T-helper 1 cell (primary cell): ENCODE measurements at places on chromosomes 13 and 19.
A peak's percentile ranks its signal among the peaks of the same experiment; 100 is the strongest.

DNA sequence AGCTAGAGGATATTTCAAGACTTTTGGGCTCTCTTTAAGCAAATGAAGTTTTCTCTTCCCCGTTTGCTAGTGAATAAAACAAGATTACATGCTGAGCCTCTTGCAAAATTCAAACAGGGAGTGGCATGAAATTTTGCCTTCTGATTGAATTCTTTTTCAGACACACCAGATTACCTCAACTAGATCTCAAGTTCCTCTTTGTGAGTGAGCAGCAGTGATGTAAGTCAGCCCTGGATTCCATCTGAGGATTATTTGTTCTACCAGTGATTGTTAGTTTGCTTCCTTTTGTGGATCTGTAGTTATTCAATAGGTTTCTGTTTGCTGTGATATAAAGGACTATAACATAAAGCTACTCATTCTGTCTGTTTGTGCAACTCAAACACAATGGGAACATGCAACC, 407.7 kb downstream of the LMO7 start:
- no peak for DNase-seq

- DNase-seq, result no peak
Observed at GRCh38 chr19:57570707-57571106, 8.0 kb downstream of the ZNF416 start.

DNA sequence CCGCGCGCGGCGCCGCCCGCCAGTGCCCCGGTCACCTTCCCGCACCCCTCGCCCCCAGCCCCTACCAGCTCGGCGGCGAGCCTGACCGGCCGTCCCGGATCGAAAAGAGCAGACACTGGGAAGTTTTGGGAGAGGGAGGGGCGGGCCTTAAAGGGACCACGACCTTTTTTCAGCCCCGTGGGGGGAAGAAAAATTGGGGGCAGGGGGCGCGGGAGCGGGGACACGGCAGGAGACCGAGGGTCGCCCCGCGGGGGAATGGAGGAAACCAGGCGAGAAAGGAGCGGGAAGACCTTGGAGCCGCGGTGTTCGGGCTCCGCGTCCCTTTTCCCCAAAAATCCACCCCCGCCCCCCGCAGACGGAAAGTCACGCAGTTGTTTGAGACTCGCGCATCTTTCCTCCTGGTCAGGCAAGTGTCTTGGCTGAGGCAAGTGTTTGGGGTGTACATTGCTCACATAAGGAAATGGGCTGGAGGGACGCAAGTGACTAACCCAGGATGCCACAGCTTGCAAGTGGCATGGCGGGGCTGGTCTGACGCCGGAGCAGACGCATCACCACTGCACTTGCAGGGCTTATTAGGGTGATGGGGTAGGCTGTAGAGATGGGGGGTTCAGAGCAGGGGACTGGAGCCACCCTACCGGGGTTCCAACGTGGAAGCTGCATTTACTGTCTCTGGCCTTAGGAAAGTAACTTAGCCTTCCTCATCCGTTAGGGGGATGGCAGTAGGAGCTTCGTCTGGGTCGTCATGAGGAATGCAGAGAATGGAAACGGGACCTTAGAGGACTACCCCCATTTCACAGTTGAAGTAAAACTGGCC, 2.7 kb upstream of the HNRNPL start:
- DNase-seq, result peak; percentile 75

DNA sequence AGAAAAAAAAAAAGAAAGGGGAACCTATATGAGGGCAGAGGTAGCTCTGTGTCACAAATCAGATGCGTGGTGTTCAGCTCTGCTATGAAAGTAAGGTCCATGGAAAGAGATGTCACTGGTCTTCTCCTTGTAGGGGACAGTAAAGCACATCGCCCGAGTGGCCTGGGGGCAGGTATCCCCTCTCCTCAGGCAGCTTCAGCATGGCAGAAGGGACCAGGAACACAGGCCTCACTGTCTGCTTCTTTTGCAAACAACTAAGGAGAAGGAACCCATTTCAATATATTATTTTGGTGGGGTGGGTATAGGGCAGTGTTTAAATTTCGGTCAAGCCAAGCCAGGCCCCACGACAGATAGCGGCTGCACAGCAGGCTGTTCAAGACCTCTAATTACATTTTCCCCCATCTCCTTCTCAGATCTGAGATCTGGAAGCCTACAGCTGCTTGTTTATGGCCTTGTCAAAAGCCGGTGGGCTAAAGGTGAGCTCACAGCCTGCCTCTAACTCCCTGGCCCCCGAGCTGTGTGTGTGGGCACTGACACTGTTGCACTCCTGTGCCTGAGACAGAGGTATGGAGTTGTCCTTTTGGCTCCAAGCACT, 72.8 kb downstream of the HSPH1 start:
- no peak for DNase-seq

- no peak for DNase-seq
Observed at GRCh38 chr19:53045536-53045935, 996 bp downstream of the ERVV-2 start.

- DNase-seq, result no peak
Observed at GRCh38 chr13:24648983-24649687, 31.1 kb upstream of the ATP12A start.

DNA sequence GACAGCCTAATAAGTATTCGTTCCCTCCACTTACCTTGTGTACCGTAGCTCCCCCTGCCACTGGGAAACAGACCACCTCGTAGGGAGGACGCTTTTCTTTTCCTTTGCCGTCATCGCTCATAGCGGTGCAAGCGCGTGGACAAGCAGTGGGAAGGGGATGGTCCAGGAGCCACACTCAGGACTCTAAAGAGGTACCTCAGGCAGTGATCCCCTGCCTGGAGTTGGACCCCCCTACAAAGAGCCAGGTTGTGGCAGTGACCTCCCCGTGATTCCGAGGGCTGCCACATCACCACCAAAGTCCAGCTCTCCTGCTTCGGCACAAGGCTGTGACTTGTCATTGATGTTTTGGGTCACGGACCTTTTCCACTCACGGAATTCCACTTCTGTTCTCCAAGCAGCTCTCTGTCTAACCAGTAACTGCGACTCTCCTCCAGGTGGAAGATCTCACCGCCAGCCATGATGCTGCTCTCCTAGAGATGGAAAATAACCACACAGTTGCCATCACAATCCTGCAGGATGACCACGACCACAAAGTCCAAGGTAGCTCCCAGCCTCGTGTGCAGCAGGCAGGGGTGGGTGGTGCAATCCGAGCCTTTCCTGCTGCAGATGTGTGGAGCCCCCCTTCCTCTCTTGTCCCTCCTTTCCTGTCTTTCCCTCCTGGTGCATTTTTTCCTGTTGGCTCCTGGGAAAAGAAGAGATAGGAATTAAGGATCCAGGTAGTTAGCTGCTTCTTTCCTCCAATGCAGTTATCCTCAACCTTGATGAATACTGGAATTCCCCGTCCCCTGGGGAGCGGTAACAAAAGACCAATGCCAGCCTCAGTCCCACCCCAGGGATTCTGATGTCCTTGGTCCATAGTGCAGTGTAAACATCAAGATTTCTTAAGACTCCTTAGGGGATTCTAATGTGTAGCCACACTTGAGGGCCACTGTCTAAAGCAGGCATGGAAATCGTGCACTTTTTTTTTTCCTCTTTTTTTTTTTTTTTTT, 107.7 kb downstream of the SLC7A1 start:
- no peak for DNase-seq

- DNase-seq, result no peak
Observed at GRCh38 chr13:106001443-106001842, 534.0 kb downstream of the EFNB2 start.

DNA sequence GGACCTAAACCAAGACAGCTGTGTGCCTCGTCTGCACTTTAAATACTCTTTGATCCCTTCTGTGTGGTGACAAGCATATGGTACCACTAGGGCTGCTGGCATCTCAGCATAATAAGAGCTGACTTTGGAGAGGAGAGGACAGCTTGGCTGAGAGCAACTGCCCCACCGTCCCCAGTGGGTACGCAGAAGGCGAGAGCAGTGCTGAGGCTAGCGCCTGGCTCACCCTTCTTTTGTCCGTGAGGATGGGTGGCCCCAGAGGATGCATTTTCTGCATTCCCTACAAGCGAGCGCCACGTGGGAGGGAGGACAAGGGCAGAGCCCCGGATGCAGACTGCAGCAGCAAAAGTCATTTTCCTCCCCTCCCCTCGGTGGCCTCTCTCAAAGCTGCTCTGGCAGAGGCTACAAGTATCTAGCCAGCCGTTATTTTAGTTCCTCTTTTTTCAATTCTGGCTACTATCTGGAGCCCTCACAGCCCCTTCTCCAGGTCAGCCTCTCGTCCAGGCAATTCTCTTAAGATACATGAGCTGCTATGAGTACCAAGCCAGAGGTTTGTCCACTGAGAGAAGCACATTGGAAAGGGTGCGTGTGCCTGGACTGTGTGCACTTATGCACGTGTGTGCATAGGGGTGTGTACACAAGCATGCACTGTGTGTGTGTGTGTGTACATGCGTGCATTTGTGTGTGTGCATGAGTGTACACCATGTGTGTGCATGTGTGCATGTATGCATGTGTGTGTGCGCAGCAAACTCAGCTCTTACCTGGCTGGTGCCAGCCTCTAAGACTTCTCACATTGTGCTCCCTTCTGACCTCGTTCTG, 51.3 kb downstream of the RAB20 start:
- DNase-seq, result no peak

- no peak for DNase-seq
Observed at GRCh38 chr19:16836115-16837034, 7.2 kb downstream of the SIN3B start.

- no peak for DNase-seq
Observed at GRCh38 chr19:30178721-30179402, 193.3 kb upstream of the ZNF536 start.

DNA sequence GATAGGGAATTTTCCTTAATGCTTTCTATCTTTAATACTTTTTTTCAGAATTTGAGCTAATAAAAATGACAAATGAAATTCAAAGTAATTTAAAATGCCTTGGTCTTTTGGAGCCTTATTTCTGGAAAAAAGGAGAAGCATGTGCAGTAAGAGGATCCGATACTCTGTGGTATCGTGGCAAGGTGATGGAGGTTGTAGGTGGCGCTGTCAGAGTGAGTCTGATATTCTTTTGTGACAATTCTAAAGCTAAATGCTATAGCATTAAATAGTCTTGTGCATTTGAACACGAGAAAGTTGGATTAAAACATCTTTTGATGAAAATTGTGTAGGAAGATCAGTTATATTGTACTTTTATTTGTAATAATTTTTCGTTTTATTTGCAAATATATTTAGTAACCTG, 95.0 kb downstream of the RNF17 start:
- DNase-seq, result no peak

DNA sequence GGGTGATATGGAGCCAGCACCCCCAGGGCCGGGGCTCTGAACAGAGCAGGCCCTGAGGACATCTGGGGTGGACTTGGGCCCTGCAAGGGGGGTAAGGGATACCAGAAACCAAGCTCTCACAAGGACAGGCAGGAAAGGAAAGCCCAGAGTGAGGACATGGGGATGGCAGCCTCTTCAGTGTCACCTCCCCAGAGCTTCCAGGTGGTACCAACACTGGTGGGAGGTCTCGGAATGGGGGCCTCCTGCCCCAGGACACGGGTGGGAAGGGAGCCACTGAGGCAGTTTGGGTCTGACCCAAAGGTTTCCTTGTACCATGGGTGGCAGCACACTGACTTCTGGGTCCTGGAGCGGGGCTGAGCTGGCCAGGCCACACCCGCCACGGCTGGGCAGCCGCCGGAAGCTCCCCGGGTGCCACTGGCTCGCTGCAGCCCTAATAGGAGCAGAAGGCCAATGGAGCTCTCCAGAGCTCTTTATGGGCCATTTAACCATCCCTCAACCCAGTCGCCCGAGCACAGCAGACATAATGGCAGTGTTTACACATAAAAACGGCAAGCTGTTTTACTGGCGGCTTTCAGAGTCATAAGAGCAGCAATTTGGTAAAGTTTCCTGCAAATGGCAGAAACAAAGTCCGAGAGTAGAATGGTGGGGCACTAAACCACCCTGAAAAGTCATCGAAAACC, 59.3 kb downstream of the PEPD start:
- DNase-seq, result no peak

DNA sequence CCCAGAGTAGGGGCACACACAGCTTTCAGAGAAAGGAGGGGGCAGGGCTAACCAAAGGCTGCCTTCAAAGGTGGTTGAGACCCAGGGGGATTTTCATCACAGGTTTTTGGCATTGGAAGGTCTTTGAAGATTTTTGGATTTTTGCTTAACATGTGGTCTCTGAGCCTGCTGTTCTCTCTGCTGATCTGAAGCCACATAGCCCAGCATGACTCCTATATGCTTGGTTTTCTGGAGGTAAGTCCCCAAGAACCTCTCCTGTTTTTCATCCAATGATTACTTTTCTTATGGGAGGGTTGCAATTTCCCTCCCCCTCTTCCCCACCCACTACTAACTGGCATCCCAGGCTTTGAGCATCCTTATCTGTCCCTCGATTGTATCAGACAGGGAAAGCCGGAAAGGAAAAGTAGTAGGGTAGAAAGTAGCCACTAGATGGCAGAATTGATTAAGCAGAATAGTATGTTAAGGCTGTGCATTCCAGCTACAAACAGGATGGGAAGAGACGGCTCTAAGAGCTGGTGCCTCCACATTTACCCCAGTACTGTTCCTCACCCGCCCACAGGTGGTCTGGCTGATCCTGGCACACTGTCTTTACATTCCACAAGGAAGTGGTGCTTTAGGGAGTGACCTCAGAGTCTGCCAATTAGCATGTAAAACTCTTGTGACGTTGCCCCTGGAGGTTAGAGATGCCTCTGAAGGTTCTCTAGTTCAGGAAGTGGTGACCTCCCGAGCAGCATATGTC, 218.9 kb upstream of the EDNRB start:
- DNase-seq, result peak; percentile 18

GRCh38 chr19:31450696-31451095, 101.5 kb upstream of the TSHZ3 start:
- no peak for DNase-seq

GRCh38 chr13:93230261-93230855, 3.8 kb downstream of the GPC6 start:
- no peak for DNase-seq

- no peak for DNase-seq
Observed at GRCh38 chr13:54368387-54368786, 1339.8 kb downstream of the OLFM4 start.

GRCh38 chr13:31756346-31756745, 17.0 kb downstream of the RXFP2 start:
- no peak for DNase-seq

GRCh38 chr19:40671404-40671803, 19.0 kb downstream of the NUMBL start:
- DNase-seq, result no peak

DNA sequence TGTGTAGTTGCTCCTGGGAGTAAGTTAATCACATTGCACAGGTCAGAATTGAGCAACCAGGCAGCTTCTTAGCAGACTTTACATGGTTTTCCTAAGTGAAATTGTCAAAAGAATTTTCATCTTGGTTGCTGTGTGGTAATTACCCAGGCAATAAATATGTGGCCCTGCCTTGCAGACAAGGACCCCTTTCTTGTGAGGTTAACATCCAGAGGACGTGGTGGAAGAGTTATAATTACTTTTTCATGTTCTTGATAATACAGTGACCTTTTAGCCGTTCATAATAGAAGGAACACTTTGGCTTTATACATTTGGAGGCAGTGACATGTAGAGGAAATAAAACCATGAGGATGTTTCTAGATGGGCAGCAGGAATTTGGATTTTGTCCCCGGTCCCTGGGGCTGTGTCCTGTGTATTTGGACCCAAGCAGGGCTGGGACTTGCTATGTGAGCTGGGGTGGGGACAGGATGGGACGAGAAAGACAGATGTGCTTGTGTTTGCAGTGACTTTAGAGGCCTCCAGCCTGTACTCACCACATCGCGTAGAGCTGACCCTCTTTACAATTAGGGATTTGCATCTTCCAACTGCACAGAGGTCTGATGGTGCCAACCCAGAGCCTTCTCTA, 156.2 kb downstream of the STK24 start:
- no peak for DNase-seq
